ENCODE measurements at places on chromosomes 7 and 10.

DNA sequence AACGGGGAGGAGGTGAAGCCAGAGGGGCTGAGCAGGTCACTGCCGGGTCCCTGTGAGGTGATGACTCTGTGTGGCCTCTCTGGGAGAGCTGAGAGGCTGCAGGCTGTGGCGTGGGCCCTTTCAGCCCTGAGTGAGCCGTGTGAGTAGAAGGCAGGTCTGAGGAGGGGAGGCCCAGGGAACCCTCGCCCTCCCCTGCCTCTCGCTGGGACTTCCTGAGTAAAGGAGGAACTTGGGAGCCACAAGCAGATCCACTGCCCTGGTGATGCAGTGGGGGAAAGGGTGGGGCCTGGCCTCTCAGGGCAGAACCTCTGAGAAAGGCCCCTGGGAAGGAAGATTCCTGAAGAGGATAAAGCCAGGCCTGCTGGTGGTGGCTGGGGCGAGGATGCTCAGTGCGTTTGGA, 22.8 kb downstream of the EEPD1 start:
- DNase-seq = peak; percentile 78

GRCh38 chr7:139924461-139924860, 95.4 kb downstream of the TBXAS1 start:
- DNase-seq = no peak

GRCh38 chr10:29932991-29933390, 126.4 kb downstream of the JCAD start:
- DNase-seq = no peak

DNA sequence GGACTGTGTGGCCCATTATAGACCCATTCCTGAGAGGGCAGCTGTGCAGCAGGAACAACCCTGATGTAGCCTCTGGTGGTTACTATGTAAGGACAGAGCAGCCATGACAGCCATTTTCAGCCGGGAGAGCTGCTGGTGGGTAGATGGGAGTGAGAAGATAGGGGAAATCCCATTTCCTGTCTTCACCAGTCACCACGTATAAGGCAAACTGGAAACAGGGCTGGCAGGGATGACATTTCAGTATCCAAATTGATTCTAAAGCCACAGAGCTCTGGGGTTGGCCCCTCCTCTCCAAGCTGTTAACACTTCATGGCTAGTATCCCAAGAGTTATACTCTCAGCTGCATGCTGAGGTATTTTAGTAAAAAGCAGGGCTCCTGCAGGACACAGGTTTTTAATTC, 15.2 kb upstream of the FZD1 start:
- no peak for DNase-seq

DNA sequence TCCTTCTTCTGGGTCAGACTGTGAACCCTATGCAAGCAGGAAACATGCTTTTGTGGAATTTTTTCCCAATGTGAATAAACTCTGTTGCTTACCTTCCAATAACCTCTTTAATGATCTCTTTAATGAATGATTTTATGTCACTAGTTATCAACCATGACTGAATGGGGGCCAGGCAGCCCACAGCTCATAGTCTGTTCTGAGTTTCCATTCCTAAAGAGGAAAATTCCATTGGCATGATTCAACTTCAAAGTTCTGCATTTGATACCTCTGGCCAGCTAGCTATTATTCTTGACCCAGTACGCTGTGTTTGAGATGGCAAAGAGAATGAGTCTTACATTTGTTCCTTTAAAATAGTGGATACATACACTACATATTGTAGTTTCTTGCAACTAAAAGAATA, 867.8 kb upstream of the CELF2 start:
- DNase-seq = no peak

GRCh38 chr7:42931447-42931833, 534 bp downstream of the PSMA2 start:
- DNase-seq = no peak

DNA sequence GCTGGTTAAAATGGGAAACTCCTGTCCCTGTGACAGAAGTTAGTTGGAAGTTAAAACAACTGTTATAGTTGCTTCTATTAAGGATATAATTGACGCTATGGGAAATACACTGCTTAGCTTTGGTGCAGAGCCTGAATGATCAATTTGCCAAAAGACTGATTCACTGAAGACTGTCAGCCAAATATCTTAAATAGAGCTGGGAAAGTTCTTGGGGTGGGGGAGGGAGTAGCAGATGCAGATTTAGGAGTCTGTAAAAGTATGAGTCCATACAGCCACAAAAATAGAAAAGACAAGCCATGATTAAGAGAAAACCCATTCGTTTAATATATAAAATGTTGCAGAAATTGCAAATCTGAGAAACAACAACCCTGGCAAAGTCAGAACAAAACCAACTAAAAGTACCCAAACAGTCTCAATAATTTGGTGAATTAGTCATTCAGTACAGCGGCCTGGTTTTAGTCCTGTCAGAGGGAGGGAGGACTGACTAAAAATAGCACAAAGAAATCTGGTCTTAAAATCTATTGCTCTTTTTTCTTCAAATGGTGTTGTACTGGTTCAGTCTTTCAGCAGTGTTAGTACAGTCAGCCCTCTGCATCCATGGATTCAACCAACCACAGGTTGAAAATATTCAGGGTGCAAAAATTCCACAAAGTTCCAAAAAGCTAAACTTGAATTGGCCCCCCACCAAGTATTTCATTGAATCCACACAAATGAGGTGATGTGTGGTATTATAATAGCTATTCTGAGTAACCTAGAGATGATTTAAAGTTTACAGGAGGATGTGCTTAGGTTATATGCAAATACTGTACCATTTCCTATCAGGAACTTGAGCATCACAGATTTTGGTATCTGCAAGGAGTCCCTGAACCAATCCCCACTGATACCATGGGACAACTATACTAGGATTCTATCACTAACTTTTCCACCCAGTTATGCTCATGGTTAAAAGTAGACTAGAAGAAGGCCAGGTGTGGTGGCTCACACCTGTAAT, 30.0 kb downstream of the STK17A start:
- DNase-seq = no peak

GRCh38 chr10:10056961-10057360, 960.7 kb upstream of the CELF2 start:
- DNase-seq = peak; percentile 17

GRCh38 chr7:2037808-2038522, 194.8 kb downstream of the MAD1L1 start:
- DNase-seq = peak; percentile 92

DNA sequence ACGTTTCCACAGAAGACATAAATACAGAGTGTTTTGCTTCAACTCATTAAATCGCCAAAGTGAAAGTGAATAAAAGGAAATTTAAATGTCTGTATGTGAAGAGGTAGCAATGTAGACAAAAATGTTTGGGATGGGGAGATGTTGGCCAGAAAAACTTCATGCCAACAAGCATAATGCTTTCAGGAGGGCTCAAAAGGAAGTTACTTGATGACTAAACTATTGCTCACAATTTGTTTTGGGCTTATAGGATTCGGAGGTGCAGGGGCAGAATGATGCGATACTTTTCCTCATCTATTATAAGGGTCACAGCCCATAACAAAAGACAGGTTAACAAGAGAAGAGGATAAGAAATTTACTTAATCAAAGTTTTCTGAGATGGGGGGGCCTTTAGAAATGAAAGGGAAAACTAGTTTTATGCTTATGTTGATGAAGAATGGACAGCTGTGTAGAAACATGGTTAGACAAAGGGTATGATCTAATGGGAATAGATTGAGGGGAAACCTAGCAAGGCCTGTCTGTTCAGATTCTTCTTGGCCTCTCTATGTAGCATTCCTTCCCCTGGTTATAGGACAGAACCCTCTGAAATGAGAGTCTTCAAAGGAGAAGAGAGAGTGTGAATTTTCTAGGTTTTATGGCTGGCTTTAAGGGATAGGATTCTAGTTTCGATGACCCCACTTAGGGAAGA, 898.6 kb downstream of the LRMDA start:
- DNase-seq = no peak

DNA sequence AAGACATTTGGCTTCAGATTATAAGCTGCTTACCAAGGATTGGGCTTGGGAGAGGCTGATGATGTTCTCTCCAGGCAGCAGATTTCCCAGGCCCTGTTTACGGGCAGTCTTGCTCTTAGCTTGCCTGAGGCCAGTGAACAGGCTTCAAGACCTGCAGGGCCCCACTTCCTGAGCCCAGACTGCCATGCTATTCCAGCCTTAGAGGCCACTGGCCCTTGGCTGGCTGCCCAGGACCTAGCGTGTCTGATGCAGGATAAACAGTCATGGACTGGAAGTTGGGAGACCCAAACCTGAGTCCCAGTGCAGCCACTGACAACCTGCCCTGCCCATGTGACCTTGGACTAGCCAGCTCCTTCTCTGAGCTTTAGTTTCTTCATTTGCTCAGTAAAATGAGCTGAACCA, 2.9 kb downstream of the PRXL2A start:
- DNase-seq = no peak

DNA sequence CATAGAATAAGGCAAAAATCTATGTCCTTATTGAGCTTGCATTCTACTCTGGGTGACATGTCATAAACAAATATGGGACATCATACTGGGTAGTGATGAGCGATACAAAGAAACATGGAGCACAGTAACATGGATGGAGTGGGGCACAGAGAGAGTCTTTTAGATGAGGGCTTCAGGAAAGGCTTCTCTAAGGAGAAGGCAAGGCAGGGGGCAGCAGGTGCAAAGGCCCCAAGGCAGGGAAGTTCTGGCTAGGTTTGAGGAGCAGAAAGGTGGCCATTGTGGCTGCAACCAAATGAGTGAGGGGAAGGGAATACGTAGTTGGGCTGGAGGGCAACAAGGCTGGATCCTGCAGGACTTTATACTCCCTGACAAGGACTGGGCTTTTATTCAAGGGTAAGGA, 211.4 kb downstream of the HERPUD2 start:
- DNase-seq = no peak

DNA sequence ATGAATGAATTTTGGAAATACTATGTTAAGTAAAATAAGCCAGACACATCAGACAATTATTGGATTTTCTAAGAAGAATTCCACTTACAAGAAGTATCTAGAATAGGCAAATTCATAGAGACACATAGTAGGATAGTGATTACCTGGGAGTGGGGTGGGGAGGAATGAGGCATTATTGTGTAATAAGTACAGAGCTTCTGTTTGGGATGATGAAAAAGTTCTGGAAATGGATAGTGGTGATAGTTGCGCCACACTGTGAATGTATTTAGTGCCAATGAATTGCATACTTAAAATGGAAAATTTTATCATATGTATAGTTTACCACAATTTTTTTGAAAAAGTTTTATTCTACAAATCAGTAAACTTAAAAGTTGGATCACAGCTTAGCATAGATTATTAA, 297.2 kb upstream of the KAT6B start:
- no peak for DNase-seq

- DNase-seq = no peak
These were observed 9.6 kb downstream of the SAMD9L start for GRCh38 chr7:93138576-93138975.

Measured in hematopoietic multipotent progenitor cell treated with erythropoietin and hydrocortisone succinate and interleukin-3 and kit ligand, for 4 days (in vitro differentiated cells).